LHCN-M2 (cell line): ENCODE measurements at places on chromosomes 3 and 15.
A peak's percentile ranks its signal among the peaks of the same experiment; 100 is the strongest.

- peak; percentile 69 for DNase-seq
Observed at GRCh38 chr3:156750191-156750873, 75.8 kb upstream of the LEKR1 start.

- peak; percentile 18 for DNase-seq
Observed at GRCh38 chr3:186361762-186362536, at the start of gene DGKG. TSS of gene DGKG (minus strand) at chr3:186362234. CDS start at chr3:186320459, 41,775 bp downstream.

DNA sequence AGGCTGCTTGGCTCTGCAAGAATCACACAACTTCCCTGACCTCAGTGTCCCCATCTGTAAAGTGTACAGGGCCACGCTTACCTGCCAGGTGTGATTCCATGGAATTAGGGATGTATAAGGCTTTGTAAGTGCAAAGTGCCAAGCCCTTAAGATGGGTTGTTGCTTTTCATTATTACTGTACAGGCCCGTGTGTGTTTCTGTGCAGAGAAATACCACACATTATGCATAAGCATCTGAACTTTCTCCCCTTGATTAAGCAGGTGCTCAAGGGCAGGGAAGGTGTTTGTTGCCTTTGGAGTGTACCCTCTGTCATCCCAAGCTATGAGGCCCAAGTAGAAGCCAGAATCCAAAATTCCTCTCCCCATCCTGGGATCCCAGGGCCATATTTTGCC, 13.6 kb upstream of the HRH1 start:
- no peak for DNase-seq

- peak; percentile 45 for DNase-seq
Observed at GRCh38 chr3:69212411-69213160, 90.2 kb upstream of the LMOD3 start.

- peak; percentile 25 for DNase-seq
Observed at GRCh38 chr3:128950223-128950938, 43.5 kb downstream of the CFAP92 start.

- DNase-seq, result peak; percentile 85
Observed at GRCh38 chr3:192957441-192958021, 39.9 kb upstream of the MB21D2 start.

GRCh38 chr3:89049119-89049518, 58.3 kb upstream of the EPHA3 start:
- DNase-seq, result no peak
